AG09309 (cell line): ENCODE measurements at places on chromosomes 3 and 15.
A peak's percentile ranks its signal among the peaks of the same experiment; 100 is the strongest.

GRCh38 chr15:57460208-57460816, 84.0 kb downstream of the CGNL1 start:
- no peak for DNase-seq

GRCh38 chr15:63344731-63345390, 36.8 kb downstream of the CA12 start:
- DNase-seq = no peak

DNA sequence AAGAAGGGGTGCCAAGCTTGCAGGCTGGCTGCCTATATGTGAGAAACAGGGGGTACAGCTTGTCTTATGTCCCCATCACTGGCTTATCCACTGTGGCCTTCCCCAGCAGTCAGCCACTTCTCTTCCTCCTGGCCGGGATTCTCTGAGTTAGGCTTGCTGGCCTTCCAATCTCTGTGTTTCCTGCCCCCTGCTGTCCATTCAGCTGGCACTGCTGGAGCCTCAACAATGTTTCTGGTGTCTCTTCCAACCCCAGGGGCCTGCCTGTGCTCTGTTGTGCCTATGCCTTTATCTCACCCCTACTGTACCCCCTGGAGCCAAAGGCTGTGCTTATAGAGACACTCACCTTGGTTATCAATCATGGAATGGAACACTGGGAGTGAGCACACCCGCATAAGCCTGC, 36.5 kb downstream of the ANAPC13 start:
- no peak for DNase-seq

DNA sequence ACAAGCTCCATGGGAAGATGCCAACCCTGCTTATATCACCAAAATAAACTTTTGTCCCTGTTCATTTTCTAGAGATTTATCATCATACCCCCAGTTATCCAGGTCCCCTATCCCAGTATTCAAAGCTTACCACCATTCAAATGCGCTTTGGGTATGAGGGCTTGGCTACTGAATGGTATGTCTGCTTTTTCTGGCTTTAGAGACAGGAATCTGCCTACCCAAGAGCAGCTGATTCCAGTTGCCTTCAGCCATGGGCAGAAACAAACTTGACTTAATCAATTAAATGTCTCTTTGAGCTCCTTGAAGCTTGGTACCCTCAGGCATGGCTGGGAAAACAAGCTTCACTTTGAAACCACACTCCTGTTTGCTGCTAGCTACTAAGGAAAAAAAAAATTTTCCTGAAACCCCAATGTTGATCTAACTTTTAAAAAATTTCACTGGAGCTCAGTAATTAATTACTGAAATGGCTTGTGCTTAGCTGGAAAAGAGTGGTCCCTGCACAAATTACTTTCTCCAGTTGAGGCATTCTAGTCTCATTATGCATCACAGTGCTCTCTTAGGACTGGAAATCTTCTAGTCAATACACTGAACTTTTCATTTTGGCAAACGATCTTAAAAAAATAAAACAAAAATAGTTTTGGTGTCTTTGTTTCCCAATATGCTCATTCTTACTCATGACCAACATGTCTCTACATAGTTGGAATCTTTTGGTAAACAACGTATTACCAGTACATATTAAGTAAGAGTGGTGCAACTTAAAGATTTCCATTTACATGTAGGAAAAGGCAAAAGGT, 242.8 kb downstream of the DTWD1 start:
- DNase-seq = peak; percentile 88

- no peak for DNase-seq
Measured at GRCh38 chr15:95208988-95209387, 977.6 kb downstream of the MCTP2 start.

- DNase-seq = no peak
Measured at GRCh38 chr3:155335724-155336354, 42.4 kb upstream of the STRIT1 start.

- no peak for DNase-seq
Measured at GRCh38 chr3:44019736-44020135, 221.9 kb upstream of the TOPAZ1 start.

DNA sequence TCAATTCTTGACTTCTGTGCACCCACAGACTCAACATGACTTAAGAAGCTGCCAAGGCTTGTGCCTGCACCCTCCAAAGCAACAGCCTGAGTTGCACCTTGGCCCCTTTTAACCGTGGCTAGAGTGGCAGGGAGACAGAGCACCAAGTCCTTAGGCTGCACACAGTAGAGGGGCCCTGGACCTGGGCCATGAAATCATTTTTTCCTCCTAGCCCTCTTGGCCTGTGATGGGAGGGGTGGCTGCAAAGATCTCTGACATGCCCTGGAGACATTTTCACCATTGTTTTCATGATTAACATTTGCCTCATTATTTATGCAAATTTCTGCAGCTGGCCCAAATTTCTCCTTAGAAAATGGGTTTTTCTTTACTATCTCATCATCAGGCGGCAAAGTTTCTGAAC, 836.8 kb downstream of the ZPLD1 start:
- DNase-seq = no peak

DNA sequence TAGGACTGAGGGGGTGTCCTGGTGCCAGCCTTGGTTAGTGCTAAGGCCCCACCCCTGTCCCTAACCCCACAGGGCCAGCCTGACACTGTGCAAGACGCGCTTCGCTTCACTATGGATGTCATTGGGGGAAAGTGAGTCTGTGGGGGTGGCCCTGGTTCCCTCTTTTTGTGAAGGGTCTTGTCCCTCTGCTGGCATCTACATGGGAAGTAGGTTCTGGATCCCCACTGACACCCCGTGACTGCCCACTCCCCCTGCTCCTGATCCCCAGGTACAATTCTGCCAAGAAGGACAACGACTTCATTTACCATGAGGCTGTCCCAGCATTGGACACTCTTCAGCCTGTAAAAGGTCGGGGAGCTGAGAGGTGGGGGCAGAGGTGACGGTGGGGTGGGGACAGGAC, 26.4 kb downstream of the PTPN23 start:
- no peak for DNase-seq

DNA sequence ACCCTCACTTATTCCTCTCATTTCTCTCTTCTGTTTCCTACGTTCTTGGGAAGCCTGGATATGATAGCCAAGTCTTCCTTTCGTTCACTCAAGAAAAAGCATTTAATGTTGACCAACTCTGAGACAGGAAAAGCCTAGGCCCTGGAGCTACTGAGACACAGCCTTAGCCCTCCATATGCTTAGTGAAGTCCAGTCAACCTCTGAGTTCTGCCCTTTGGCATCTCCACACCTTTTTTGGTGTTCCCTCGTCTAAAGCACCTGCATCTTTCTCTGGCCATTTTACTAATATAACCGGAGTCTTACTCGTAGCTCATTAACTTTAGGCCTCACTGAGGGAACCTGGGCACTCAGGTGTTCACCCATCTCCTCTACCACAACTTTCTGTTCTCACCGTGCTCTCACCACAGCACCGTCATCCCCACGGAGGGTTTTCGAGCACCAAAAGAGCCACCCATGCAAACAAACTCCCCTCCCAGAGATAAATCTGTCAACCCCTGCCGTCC, 632 bp downstream of the MTHFS start:
- no peak for DNase-seq

GRCh38 chr3:128217702-128218547, 64.6 kb downstream of the EEFSEC start:
- DNase-seq = no peak

GRCh38 chr3:134978658-134979057, 183.6 kb downstream of the EPHB1 start:
- no peak for DNase-seq

DNA sequence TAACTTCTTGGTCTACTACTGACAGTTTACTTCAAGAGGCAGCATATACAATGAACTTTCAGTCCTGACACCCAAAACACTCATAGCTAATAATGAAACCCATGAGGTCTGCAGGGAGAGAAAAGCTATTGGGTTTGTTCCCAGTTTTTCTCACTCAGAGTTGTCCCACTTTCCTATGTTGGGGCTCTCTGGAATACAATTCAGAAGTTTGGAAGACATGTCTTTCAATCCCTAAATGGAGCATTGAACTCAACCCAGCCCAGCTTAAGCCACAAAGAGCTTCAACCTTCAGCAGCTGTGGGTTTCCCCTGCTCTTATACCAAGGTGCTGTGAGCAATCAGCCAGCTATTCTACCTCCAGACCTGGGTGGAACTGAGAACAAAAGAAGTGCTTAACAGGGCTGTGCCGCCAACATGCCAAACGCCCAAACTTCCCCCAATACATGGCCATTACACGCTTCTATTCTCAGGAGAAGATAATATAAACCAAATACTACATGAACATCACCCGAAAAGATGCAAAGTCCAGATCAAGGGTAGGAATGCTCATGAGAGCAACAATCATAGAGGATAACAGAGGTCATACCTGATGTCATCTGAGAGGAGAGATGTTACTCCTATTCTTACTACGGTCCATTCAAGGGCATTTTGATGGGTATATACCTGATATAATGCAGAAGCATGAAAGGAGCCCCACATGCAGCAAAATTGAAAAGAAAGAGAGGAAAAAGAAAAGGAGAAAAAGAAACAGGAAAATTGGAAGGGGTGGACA, 131.2 kb upstream of the TGFBR2 start:
- DNase-seq = no peak

- DNase-seq = no peak
Measured at GRCh38 chr15:65300924-65301441, 3.5 kb upstream of the RNU5B-1 start.

- DNase-seq = no peak
Measured at GRCh38 chr3:124438813-124439212, 291.4 kb upstream of the UMPS start.

DNA sequence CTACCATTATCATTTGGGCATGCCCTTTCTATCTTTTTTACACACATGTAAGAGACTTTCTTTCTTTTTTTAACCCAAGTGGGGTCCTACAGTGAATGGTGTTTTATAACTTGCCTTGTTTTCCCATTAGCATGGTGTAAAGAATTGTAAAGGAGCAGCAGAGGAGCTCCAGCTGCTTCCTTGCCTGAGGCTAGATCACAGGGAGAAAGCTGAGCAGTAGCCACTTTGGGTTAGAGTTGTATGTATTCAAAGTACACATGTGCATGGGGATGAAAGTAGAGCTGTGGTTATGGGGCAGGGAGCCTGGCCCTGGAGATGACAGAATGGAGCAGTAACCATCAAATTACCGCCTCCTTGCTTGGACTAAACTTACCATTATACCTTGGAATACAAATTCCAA, 231.1 kb upstream of the PDZRN3 start:
- no peak for DNase-seq

DNA sequence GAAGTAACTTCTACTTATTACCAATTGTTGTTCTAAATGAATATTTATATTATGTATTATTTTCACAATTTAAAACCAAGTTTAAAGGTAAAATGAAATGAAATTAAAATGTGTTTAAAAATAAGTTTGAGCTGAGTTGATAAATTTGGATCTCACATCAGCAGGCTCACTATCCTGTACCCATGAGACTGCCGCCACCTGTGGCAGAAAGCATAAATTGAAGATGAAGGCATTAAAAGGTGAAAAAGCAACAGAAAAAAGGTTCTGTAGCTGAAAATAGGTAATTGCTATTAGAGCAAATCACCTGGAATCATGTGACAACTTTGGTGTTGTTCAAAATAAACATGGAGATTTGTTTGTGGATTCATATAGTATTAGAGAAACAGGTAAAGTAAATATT, 133.0 kb upstream of the CADM2 start:
- DNase-seq = no peak

GRCh38 chr15:88995449-88995848, 82.3 kb upstream of the MFGE8 start:
- no peak for DNase-seq

DNA sequence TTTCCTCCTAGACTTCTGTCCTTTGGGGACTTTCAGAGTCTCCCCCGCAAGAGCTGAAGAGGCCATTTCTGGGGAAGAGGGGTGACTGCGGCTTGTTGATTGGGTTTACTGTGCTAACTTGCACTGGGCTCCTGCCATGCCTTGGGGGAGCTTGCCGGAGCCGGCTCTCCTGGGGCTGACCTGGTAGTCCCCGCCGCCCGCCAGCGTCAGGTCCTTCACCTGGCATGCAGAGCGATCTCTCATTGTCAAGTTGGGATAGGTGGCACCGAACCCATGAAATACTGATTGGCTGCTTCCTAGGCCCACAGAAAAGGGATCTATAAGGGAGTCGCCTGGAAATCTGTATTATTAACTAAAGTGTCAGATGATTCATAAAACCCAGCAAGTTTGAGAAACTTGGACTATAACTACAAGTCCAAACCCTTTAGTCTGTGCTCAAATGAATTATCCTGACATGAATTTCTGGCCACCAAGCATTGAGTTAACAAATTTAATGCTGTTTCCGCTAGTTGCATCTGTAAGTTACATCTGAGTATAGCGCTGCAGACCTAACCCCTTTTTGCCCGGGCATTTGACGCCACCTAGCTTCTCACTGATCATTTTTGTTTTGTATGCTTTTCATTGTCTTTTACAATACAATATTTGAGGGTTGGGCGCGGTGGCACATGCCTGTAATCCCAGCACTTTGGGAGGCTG, 607 bp upstream of the IMP3 start:
- DNase-seq = no peak

DNA sequence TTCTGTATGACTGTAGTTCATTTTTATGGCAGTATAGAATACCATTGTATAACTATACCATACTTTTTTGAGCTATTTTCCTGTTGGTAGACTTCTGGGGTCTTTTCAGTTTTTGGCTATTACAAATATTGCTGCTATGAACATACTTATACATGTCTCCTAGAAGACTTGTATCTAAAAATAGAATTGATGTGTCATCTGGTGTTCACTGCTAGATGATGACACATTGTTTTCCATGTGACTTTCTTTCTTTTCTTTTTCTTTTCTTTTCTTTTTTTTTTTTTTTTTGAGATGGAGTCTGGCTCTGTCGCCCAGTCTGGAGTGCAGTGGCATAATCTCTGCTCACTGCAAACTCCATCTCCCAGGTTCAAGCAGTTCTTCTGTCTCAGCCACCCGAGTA, 69.8 kb downstream of the SH3GL3 start:
- no peak for DNase-seq

DNA sequence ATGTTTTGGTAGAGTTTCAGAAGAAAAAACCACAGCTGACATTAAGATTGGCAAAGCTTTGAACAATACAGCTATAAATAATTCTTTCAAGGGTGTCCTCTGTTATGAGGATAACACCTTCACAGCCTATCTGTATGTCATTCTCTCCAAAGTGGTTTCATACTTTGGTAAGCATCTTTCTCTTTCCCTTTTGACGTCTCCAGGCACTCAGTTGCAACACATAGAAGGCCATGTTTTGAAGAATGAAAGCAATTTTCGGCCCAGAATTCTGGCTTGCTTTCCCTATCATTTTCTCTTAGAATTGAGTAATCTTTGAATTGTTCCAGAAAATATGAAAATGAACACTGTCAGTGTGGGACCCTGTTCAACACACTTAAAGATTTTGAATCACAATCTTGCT, 200.0 kb upstream of the CBLB start:
- DNase-seq = no peak

DNA sequence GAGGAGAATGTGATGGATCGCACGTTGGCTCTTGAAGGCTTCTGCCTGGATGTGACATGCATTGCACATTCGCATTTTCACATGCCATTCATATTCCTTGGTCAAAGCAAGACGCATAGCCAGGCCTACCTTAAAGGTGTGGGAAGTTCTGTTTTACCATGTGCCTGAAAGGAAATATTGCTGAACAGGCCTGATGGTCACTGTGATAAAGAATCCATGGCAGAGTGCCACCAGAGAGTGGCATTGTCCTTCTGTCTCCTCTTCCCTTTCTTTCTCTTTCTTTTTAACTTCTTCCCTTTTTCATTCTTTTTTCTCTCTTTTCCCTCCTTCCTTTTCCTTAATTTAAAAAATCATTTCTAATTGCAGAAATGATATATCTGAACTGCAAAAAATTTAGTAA, 15.9 kb upstream of the MITF start:
- no peak for DNase-seq
